Activated CD4-positive, alpha-beta T cell treated with anti-CD3 and anti-CD28 coated beads, Interleukin-2, Interleukin-6, amounts not matched to agents 100 ng/mL and 50 ng/mL, durations not matched to agents 16 hours and 8 hours (primary cell): ENCODE measurements at places on chromosomes 12 and 14.

GRCh38 chr14:57656853-57657252 lies 163.2 kb upstream of the CCDC198 start:
- no peak for DNase-seq

DNA sequence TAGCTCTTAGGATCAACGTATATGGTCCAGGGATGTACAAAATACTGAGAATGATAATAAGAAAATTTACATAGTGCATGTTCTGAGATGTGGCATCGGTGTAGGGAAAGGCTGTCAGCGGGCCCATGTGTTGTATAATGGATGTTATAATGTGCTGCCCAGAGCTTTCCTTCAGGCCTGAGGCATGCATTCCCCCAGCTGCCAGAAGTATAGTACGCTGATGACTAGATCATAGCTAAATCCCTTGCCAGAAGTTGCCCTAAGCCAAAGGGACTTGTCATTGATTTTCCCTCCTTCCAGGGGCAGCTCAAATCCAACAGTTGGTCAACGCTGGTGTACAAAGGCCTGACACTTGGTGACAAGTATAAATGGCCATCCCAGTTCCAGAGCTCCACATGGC lies 6.5 kb upstream of the OR11G2 start:
- no peak for DNase-seq

- no peak for DNase-seq
These were observed 41.4 kb downstream of the FBXL14 start for GRCh38 chr12:1552911-1553491.

DNA sequence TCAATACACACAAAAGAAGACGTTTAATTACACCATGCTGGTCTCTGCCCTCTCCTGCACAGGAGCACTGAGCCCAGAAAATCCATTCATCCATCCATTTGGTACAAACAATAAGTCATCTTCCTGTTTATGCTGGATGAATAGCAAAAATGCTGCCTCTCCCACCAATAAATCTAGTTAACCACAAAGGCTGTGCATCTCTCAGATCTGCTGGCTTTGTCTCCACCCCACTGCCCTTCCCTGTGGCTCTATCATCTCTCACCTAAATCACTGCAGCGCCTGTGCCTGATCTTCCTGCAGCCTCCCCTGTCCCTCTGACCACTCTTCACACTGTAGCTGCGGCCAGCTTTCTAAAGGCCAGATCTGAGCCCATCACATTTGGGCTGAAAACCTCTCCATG lies 72.9 kb upstream of the DDX11 start:
- no peak for DNase-seq

GRCh38 chr12:62866451-62867082 lies 68.4 kb downstream of the PPM1H start:
- no peak for DNase-seq

- DNase-seq, result peak; percentile 48
These were observed 552 bp downstream of the TAPBPL start for GRCh38 chr12:6452245-6452943.

DNA sequence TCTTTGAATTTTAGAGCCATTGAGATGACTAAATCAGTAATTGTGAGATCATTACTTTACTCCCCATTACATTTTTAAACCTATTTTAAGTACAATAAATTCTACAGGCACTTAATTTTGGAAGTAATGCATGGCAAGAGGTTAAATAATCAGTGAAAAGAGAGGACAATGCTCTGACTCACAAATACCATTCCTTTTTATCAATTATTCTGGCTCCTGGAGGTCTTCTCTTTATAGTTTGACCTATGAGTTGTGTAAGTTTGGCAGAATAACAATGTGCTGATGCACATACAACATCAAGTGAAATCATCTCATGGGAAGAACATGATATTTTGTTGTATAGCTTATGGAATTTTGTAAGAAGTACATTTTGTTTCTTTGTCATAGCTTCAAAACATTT lies 166.7 kb downstream of the TMTC3 start:
- DNase-seq, result no peak

DNA sequence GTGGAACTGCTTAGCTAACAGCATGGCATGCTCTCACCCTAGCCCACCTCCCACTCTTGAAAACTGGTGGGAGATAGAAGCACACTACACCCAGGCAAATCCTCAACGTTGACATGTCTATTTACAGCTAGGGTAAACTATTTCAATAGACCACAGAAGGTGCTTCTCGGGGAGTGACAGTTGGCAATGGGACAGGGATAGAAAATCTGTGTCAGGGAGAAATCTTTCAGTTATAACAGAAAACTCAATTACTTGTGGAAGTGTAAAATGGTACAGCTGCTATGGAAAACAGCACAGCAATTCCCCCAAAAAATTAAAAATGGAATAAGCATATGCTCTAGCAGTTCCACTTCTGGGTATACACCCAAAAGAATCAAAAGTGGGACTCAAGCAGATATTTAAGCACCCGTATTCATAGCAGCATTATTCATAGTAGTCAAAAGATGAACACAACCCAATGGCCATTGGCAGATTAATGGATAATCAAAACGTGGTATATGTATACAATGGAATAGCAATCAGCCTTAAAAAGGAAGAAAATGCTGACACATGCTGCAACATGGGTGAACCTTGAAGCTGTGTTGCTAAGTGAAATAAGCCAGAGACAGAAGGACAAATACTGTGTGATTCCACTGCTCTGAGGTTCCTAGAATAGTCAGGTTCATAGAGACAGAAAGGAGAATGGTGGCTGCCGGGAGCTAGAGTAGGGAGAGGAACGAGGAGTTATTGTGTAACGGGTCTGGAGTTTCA lies 92.5 kb downstream of the STAB2 start:
- DNase-seq, result no peak

GRCh38 chr14:22383515-22384166 lies 205.4 kb downstream of the DAD1 start:
- no peak for DNase-seq

DNA sequence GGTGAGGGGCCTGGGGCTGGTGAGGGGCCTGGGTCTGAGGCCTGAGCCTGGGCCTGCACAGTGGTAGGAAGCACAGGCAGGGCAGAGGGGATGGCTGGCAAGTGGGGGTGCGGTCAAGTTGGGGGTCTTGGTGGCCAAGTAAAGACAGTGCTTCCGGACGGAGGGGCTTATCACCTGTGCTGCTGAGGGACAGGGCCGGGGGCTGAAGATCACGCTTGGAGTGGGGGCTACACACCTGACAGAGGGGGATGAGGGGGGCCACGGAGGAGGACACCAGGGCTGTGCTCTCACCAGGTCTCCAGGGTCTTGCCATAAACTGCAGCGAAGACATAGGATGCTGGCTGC lies 12.2 kb downstream of the TEDC1 start:
- no peak for DNase-seq

DNA sequence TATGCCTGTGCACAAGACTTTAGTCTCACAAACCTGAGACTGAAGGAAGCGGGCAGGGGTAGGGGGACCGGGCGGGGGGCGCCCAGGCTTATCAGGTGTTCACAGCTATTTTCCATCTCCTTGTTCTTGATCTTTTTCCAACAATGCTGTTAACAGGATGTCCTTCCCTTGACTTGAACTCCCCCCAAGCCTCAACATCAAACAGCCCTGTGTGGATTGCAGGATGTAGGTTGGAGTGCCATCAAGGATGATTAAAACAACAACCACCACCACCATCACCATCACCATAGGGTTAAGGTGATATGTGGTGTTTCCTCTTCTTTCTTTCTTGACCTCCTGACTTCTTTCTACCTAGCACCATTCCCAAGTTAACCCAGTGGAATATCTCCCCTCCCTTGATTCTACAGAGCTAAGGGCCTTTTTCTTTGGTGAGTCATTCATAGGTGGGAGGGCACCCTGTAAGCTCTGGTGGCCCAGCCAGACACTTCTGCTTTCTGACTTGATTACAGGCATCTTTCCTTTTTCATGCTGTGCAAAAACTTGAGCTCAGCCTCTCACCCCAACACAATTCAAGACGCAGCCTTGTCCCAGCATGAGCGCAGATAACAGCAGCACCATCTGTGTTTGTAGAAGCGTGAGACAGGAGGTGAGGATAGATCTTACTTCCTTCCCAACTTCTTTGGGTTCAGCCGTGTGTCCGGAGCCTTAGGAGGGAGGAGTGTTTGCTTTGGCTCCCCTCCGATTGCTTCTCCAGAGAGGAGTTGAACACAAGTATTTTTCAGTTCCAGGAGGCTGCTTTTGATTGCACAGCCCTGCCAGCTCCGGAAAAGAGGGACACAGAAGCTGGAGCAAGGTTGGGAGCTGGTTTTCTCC lies 26.8 kb downstream of the FLVCR2 start:
- no peak for DNase-seq

GRCh38 chr12:91952916-91953315 lies 192.7 kb downstream of the BTG1 start:
- no peak for DNase-seq

DNA sequence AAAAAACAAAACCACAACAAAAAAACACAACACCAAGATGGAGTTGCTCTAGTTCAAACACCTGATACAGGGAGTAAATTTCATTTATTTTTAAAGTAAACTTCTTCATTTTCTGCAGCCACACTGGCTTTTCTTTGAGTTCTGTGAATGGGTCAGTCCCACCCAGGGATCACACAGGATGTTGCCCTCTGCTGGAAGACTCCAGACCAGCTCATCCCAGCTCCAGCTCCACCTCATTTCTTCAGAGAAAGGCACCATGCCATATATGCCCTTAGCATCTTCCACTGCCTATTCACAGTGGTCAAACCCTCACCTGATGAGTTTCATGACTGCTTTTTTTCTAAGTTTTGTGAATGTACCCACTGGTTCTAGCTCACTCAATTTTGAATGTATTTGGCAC lies 8.0 kb downstream of the GLIPR1 start:
- peak; percentile 24 for DNase-seq

GRCh38 chr12:81468206-81468605 lies 290.9 kb downstream of the PPFIA2 start:
- DNase-seq, result no peak

DNA sequence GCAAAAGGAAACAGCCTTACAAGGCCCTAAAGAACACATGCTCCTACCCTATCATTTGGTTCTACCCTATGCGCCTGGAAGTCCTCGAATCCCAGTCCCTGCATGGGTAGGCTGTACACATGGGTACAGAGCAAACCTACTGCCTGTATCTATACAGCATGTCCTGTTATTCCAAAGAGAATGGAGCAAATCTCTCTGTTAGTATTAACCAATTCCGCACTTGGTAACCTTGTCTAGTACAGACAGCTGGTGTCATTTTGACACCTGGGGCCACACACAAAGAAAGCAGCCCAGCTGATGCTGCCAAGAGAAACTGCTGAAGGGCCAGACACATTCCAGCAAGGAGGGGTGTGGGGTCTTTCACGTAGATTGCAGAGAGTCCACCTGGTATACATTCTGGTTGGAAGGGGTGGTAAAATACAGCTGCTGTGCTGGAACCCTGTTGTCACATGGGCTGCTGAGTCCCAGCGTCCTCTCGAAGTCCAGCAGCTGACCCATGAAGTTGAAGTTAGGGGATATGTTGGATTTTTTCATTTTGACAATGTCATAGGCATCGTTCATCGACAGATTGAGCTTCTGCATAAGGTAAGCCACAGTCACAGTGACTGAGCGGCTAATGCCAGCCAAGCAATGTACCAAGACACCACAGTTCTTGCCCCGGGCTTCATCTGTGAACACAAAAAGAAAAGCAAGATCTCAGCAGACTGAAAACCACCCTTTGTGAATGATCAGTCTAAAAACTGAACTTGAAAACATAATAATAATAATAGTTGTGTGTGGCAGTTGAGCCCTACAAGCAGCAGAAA lies 3.2 kb downstream of the DUSP6 start:
- no peak for DNase-seq

GRCh38 chr12:67710582-67710981 lies 62.0 kb downstream of the DYRK2 start:
- no peak for DNase-seq

DNA sequence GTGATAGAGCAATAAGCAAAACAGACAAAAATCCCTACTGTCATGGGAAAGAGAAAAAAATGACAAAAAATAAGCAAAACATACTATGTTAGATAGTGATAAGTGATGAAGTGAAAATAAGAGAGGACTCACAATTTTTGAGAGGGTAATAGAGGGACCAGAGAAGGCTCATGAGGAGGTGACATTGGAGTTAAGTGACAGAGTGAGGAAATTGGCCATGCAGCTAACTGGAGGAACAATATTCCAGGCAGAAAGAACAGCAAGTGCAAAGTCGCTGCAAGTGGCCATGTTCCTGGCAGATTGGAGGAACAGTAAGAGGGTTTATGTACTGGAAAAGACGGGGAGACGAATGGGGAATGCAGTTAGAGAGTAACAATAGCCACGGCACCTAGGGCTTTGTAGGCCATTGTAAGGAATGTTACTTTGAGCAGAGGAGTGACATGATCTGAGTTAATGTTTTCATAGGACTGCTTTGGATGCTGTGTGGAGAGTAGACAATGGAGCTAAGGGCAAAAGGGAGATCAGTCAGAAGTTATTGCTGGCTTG lies 1.4 kb upstream of the SAV1 start:
- no peak for DNase-seq

DNA sequence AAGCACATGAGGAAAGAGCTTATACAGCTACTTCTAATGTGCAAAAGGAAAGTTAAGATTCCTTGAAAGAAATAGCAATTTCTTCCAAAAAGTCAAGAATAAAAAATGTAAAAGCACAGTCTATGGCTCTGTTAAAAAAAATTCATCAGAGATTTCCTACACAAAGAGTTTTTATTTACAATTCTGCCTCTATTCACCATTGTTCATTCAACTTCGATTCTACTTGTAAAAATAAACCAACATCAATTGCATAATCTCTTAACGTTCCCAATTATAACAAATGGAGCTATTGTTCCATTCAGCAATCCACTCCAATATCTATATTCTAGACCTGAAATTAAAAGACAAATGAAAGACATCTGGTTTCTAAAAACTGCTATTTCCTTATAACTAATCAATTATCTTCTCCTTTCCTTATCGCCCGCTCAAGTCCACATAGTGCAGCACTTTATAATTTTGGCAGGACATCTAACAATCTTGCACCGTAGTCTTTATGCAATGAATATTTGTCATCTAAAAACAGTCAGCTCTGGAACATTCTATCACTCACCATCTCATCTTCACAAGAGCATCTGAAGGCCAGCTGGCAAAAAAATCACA lies 6.2 kb downstream of the EIF2S3B start:
- DNase-seq, result no peak

DNA sequence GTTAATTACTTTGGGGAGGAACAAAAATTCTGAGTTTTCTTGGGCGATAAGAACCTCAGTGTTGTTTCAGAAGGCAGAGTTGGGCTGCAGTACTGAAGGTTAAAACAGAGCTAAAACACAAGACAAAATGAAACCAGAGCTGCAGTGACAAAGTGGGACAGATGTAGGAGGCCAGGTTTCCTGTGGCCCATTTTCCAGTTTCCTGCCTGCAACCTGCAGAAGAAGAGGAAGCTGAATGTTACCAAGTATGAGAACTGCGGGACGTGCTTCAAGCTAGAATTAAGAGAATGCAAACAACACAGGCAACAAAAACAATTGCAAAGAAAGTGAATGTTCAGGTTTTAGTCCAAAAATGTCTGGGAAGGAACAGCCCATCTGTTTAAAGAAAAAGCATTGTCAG lies 17.8 kb downstream of the ELK3 start:
- no peak for DNase-seq

DNA sequence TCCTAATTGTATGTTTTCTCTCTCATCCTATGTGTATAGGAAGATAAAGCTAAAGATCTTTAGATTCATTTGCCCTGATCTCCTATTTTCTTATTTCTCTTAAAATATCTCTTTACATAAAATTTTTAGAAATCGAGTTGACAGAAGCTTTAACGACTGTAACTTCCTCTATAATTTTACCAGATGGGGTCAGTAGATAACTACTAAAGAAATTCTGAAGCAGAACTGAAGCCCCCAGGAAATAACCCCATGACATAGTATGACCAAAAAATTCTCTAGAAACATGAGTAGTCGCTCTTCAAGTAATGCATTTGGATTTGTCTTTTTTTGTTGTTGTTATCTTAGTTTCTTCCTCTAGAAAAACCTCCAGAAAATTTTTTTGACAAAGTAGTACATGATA lies 288.0 kb downstream of the ERC1 start:
- no peak for DNase-seq
